ENCODE measurements at places on chromosomes 16 and 17.

DNA sequence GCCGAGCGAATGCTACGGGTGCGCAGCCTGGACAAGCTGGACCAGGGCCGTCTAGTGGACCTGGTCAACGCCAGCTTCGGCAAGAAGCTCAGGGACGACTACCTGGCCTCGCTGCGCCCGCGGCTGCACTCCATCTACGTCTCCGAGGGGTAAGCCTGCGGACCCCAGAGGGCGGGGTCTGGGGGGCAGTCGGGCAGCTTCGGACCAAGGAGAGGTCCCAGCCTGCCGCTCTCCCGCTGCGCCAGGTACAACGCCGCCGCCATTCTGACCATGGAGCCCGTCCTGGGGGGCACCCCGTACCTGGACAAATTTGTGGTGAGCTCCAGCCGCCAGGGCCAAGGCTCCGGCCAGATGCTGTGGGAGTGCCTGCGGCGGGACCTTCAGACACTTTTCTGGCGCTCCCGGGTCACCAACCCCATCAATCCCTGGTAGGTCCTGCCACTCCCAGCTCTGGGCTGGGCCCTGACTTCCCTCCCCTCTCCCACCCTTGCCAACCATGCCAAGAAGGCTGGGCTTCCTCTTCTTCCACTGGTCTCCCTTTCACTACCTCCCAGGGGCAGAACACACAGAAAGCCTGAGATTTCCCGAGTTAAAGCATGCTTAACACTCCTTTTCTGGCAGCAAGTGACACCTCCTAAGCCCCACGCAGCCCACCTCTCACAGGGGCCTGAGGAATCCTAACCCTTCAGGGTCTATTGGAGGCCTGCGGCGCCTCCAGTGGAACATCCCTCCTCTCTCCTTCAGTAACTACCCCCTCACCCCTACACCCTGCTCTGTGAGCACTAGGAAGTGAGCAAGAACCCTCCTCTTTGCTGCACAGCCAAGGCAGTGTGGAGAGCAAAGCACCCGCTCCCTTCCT, 3.2 kb downstream of the NAGS start:
- DNase-seq = no peak

DNA sequence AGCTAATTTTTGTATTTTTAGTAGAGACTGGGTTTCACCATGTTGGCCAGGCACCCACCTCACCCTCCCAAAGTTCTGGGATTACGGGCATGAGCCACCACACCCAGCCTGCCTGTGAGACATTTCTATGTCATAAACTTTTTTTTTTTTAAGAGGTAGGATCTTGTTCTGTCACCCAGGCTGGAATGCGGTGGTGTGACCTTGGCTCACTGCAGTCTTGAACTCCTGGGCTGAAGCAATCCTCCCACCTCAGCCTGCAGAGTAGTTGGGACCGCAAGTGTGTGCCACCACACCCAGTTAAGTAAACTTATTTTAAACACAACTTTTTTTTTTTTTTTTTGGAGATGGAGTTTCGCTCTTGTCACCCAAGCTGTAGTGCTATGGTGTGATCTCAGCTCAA, 47.2 kb downstream of the SCNN1G start:
- DNase-seq = no peak

DNA sequence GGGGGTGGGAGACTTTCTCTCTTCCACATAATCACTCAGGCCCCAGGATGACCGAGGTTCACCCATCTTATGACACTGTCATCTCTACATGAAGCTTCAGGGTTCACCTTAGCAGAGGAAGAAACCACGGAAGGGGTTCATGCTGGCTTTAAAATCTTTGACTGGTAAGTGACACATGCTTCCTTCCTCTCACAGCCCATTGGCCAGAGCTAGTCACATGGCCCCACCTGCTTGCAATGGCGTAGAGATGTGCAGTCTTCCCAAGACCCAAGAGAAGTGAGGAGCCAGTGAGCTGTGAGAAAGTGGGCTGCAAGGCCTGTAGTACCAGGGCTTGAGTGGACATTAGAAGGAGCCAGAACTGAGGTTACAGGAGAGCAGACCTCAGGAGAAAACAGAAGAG, 180.3 kb downstream of the AXIN2 start:
- no peak for DNase-seq

DNA sequence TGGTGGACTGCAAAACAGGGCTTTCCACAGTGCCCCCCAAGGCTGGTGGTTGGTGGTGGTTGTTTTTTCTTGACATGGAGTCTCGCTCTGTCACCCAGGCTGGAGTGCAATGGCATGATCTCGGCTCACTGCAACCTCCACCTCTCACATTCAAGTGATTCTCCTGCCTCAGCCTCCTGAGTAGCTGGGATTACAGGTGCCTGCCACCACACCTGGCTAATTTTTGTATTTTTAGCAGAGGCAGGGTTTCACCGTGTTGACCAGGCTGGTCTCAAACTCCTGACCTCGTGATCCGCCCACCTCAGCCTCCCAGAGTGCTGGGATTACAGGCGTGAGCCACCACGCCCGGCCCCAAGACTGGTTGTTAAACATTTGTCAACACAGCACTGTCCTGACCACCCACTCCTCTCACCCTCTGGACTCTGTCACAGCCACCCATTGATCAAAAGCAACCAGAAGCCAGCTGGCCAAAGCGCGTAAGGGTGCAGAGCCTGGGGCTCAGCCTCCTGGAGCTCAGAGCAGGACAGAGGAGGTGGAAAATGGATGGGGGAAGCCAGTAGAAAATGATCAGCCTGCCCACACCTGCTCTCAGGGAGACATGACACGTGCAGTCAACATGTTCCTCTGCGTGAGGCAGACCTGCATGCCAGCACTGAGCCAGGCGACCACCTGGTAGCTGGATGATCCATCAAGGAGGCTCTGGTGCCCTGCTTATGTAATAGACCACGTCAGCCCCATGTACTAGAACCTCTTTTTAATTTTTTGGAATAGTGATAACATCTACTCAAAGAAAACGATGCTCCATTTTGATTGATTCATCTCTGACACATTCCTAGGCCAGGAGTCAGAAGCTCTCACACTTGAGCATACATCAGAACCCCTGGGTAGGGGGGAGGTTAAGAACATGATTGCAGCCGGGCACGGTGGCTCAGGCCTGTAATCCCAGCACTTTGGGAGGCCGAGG, 14.8 kb upstream of the OSGIN1 start:
- no peak for DNase-seq

- no peak for DNase-seq
These were observed 9.3 kb upstream of the WBP2 start for GRCh38 chr17:75864448-75864871.

DNA sequence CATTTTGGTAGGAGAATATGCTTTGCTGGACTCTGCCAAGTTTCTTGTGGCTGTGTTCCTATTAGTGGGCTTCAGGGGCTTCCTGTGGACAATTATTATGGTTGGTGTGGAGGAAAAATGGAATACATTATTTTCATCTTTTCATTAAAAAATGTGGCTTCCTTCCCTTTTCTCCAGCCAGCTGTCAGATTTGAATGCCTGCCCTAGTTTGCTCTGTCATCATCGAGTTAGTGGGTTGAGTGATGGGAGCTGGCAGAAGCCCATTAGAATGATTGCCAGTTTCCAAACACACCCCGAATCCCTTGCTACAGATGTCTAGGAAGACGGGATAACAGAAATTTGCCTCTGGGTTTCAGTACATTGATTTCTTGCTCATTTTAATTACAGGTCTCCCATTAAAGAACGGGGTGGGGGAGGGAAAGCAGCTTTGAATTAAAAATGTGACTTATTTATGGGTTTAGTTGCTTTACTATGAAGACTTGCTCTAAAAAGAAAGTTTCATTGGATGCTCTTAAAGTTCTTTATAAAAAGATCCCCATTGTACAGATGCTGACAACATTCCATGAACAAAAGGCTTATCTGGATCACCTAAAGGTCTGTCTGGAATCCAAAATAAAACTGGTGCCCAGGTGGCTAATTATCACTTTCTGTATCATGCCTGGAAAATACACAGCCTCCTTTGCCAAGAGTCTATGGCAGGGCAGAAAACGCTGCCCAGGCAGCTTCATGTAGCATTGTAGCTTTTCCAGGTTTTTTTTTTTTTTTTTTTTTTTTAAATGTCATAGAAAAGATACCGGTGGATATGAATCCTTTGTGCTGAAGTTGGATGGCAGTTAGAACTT, 103.6 kb downstream of the PRKCA start:
- DNase-seq = no peak

Data from NCI-H1436 treated with DMSO at 0.1 percent for 48 hours (cell line).